ENCODE measurements at places on chromosomes 12 and 14.

DNA sequence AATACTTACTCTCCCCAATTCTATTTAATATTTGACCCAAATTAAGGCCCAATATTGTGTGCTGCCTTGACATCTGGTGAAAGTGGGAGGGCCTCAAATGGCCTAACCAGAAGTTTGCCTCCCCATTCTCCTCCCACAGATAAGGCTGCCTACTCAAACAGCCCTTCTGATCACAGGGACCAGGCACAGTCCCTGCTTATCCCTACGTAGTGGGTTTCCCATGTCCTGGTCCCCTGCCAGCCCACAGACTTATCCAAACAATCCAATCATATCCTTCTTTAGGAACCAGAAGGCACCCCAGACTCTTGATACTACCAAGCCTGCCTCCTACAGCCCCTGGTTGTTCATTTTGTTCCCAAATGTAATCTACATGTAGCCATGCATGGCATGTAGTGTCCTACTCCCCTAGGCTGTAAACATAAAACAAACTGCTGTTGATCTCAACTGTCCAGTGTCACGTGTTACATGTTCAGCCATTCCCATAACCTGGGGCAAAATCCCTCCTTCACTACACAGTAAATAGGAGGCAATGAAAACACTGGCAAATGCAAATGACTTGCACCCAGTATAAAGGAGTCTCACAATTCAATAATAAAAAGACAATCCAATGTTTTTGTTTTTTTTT, 49.3 kb downstream of the EEA1 start:
- DNase-seq: no peak

DNA sequence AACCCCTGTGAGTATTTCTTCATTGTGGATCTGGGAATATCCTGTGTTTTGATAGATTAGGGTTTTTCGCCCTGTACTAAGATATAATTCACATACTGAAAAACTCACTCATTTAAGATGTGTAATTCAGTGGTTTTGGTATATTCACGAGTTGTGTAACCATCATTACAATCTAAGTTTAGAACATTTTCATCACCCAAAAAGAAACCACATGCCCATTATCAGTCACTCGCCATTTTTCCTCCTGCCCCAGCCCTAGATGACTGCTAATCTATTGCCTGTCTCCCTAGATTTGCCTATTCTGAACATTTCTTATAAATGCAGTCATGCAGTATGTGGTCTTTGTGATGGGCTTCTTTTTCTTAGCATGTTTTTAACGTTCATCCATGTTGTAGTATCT, 67.9 kb upstream of the ATF1 start:
- no peak for DNase-seq

GRCh38 chr14:56212521-56212920, 94.3 kb downstream of the PELI2 start:
- no peak for DNase-seq

DNA sequence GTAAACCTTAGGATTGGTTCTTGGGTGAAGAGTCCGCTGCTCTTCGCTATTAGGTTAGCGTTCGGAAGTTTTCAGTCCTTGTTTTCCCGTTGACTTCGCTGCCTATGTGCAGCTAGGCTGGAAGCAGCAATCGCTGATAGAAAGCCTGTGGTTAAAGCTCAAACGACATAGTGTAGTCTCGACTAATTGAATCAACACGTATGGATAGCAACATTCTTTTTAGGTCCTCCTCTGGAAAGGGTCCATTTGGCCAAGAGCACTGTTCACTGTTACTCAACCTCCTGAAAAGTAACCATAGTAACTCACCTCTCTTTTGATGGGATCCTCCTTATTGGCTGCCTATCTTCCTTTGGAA, 355.5 kb downstream of the SNAPC1 start:
- DNase-seq: no peak

DNA sequence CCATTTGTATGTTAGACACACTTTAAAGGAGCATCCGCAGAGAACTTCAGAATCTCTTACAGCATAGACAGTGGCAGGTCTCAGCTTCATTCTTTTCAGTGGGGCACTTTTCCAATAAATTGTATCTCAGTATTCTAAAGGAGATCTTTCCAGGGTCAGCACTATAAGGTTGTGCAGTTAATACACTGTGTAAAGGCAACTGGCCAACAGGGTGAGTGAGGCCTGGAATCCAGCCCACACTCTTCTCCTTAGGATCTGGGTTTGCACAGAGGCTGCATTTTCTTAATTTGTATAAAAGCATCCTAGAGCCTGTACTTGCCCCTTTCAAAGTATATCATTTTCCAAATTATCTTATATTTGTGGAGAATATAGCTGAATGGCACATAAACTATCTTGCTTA, 94.2 kb downstream of the MYF5 start:
- no peak for DNase-seq

DNA sequence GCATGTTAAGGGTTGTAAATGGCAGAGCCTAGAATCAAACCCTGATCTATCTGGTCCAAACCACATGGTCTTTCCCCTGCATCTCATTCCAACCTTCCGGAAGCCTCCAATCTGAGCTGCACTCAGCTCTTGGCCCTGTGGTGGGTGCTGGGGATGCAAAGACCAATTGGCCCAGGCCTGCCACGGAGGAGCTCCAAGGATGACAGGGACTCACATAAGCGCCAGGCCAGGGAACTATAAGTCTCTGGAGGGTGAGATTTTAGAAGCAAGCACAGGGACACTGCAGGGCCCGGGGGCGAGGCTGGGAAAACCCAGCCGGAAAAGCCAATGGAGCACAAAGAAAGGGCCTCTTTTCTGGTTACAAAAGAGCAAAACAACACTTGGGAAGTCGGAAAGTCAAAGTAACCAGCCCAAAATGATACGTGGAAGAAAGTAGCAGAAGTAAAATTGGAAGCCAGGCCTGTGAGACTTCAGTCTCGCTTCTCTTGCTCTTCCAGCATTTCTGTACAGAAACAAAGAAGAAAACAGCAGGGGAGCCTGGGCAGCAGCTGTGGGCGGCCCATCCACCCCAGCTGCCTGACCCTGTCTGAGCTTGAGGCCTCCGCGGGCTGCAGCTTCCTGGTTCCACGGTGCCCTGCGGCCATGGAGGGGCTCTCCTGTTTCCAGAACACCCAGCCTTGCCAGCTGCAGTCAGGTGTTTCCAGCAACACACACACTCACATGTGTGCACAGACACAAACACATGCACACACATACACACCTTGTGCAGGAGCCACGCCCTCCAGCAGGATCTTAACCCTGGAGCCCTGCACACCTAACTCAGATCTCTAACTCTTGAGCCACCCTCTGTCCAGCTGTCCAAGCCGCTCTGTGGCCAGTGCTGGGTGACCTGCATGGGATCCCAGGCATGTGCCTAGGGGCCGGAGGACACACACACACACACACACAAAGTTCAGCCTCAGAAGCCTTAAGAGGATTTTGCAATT, 178.2 kb downstream of the BCL11B start:
- no peak for DNase-seq

GRCh38 chr12:111557271-111558106, 41.6 kb downstream of the ATXN2 start:
- DNase-seq: no peak

GRCh38 chr12:111850526-111850925, 8.5 kb downstream of the MAPKAPK5 start:
- no peak for DNase-seq

- DNase-seq: no peak
Measured at GRCh38 chr14:63454436-63454835, 88.7 kb downstream of the PPP2R5E start.

DNA sequence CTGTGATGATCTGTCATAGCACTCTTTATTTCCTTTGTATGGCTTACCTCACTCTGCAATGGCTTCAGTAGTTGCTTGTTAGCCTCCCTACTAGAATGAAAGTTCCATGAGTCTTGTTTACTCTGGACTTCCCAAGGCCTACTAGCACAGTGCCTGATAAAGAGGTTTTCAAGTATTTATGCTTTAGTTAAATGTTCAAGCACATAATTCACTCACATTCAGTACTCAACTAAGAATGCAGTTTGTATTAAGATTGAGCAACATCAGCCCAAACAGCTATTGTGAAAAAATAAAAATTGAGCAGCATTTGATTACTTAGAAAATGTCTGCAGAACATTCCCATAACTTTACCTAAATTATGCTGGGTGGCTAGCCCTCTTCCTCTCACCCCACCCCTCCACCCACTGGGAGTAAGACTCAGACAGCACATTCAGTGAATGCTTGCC, 158.9 kb upstream of the AMIGO2 start:
- DNase-seq: no peak

- no peak for DNase-seq
Measured at GRCh38 chr14:65179918-65180724, 77.8 kb upstream of the MAX start.

GRCh38 chr12:47396902-47397663, 308.7 kb downstream of the RPAP3 start:
- no peak for DNase-seq

- no peak for DNase-seq
Measured at GRCh38 chr14:35124127-35124526, 1.8 kb downstream of the PRORP start.

DNA sequence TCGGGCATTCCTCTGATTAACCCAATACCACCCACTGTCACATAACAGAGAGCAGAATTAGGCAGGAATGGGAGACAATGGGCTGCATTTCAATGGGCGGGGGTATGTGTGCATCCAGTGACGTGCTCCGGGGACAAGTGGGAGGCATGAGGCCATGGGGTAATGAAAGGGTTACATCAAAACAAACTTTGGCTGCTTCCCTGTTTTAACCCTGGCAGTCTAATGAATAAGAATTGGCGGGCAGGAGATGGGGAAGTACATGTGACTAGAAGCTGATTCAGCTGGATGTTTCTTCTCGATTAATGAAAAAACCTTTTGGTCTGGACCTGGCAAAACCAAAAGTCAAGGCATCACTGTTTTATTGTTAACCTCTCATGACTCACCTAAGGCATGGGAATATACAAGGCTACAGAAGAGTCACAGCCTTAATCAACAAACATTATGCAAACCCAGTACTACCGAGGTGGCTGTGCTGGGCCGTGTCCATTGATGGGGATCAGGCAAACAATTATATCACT, 44.2 kb downstream of the SOCS2 start:
- DNase-seq: no peak

DNA sequence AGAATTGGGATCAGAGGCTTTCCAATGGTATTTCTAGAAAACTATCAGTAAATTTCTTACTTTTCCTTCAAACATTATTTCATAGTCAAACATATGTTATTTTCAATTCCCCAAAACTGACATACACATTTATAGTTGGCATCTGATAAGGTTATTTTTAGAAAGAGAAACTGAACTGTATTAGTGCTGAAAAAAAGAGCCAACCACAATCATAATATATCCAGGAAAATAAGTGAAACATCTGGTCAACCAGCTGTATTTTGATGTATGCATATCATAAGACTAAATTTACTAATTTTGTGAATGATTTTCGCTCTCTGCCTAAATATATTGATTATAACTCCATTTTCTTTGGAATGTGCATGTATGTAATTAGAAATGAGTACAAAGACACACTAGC, 554.2 kb downstream of the FLRT2 start:
- no peak for DNase-seq

GRCh38 chr14:102421411-102422057, 58.8 kb downstream of the TECPR2 start:
- DNase-seq: no peak

- no peak for DNase-seq
Measured at GRCh38 chr14:70888681-70889175, 18.5 kb upstream of the PCNX1 start.

DNA sequence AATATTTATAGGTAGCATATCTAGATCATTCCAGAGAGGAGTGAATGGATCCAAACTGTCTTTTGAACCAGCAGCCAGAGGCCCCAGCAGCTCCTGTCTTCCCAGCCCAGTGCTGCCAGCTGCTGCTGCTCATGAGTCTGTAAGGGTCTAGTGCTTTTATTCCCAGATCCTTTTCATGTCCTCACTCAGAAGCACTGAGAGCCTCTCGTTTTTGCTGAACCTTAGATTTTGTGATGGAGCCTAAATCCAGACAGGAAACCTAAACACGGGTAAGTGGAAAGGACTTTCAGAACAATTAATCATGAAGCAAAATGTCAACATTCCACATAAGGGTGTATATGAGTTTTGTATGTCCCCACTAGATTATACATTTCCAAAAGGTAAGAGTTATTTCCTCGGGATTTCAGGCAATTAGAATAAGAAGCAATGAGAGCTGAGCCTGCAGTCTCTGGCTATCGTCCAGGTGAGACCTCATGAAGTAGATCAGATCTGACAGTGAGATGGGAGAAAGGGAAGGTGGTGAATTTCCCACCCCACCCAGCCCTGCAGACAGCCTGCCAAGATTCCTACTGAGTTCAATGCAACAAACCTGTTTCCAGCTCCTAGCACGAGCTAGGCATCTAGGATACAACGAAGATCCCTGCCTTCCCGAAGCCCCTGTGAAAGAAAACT, 84.4 kb downstream of the NINJ2 start:
- DNase-seq: no peak

GRCh38 chr12:110627500-110628195, 13.7 kb downstream of the TCTN1 start:
- no peak for DNase-seq

DNA sequence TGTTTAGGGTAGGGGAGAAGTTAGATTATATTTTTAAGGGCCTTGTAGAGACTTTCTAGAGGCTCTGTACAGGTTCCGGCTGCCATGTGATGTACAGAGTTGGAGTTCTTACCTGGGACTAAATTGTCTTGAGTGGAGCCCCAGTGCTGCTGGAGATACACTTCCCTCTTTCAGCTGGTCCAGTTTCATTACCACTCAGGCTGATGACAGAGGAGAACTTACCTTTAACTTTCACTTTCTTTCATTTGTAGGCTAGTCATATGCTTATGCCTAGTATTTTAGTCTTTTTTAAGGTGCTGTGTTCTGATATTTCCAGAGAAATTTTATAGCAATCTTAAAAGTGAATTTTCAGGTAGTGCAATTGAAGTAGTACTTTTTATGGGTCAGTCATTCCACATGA, 117.3 kb downstream of the ERC1 start:
- DNase-seq: no peak
